GOT3 (cell line): ENCODE measurements at places on chromosomes 6 and 20.

- DNase-seq, result no peak
Measured at GRCh38 chr6:125533710-125534397, 215.6 kb upstream of the HEY2 start.

DNA sequence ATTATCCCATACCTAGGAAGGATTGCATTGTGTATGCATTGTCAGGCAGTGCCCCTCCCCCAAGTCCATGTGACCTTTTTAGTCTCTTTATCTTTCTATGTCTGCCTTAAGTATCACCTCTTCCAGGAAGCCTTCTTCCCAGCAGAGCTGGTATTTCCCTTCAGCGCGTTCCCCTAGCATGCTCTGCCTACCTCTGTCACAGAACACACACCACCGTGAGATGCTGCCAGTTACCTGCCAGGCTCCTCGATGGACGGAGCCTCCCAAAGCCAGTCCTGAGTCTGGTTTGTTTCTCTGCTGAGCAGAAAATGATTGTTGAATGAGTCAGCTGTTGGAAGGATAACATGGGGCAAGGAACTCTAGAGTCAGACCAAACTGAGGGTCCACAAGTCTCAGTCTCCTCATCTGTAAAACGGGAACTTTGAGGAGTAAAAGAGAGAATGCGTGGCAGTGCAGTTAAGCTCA, 11.3 kb upstream of the ZNF335 start:
- no peak for DNase-seq

GRCh38 chr20:6685626-6686025, 81.9 kb upstream of the BMP2 start:
- no peak for DNase-seq

DNA sequence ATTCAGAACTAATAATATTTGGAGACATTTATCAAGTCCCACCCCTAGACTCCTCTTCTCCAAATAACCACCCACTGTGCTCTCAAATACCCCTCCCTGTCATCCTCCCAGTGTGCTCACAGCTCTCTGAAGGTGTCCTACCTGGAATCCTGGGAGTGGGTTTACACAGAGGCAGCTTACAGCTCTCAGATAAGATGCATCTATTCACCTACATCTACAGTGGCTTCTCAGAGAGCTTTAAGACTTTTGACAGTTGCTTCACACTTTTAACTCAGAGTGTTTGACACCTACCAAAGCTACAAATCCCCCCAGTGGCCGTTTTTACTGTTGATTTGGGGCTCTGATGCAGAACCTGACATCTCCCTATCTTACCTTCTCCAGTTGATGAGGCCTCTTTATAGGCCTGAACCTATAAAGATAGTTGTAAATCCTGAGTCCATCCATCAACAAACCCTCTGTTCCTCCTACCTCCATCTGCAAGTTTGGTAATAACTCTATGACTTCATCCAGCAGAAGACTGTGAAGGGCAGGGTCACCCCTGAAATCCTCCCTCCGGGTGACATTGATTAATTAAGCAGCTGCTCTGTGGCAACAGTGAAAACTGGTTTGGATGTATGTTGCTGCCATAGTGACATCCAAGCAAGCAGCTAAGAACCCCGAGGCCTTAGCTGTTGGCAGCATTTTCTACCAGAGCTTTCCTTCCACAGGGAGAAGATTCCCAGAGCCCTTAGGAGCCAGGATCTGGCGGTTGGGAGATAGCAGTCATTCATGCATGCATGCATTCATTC, 226.1 kb upstream of the RREB1 start:
- no peak for DNase-seq

DNA sequence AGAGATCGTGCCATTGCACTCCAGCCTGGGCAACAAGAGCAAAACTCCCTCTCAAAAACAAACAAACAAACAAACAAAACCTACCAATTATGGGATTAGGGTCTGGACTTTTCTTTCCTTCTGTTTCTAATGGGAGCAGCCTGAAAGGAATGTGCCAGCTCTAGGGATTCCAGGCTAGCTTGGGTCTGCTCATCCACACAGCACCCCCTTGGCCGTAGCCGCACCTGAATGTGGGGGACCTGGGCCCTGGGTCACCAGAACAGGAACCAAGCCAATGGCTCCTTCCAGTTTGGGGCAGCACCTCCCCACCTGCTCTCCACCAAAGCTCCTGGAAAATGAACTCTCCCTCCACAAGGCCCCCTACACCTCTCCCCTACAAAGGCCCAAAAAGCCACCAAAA, 6.7 kb downstream of the CTSZ start:
- DNase-seq, result no peak

DNA sequence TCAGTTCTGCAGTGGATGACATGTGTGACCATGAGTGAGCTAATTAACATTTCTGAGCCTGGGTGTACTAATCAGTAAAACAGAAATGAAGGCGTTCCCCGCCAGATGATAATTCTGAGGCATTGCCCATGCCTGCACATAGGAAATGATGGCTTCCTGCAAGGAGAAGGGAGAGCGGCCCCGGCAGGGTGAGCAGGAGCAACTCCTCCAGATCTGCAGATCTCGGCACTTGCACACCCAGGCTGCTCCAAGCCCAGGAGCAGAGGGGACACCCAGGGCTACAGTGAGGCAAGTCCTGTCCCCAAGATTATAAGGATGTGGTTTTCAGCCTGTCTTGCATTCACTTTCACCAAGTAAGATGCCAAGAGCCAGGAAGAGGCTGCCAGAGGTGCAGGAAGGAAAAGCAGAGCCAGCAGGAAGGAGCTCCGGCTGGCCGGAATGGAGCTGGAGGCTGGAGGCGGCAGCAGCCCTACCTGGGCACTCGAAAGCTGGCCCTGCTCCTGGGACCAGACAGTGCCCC, 177.5 kb upstream of the CST7 start:
- no peak for DNase-seq

DNA sequence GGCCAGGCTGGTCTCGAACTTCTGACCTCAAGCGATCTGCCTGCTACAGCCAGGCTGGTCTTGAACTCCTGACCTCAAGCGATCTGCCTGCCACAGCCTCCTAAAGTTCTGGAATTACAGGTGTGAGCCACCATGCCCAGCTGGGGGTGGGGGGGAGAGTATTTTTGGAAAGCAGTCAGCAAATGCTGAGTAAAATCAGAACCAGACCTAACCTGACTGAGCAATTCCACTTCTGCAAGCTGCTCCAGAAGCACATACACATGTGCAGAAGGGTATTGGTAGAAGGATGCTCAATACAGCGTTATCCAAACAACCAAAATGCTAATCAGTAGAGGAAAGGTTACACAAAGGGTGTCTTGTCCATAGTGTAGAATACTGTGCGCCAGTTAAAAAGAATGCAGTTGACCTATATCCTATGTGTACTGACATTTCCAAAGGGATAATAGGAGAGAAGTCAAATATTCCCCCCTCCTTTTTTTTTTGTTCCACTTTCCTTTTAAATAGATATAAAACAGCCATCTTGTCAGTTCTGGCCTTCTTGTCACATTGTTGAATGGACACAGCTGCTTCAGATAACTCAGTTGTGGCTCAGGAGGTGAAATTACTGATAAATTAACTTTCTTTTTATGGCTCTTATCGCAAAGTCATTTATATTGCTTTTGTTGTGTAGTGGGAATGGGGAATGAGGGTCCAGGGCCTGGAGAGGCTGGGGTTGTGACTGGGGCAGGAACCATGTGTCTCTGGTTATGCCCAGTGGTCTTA, 74.6 kb downstream of the DTD1 start:
- no peak for DNase-seq

- no peak for DNase-seq
Measured at GRCh38 chr6:153044295-153044694, 41.8 kb upstream of the MTRF1L start.

DNA sequence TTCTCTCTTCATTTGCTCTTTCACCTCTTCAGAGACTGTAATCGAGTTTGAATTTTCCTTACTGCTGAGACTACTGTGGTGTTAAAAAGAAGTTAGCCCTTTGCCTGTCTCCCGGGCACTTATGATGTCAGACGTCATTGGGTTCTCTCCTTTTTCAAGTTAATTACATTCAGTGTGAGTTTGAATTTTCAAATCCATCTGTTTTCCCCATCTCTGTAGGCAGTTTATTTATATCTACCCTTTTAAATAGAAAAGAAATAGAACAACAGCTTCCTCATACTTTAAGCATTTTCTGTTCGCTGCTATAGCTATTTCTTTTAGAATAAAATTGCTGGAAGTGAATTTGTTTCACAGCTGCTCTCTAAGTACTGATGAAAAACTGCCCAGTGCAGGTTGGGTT, 81.4 kb downstream of the MCHR2 start:
- DNase-seq, result no peak

GRCh38 chr6:17923401-17923863, 64.0 kb downstream of the KIF13A start:
- no peak for DNase-seq

DNA sequence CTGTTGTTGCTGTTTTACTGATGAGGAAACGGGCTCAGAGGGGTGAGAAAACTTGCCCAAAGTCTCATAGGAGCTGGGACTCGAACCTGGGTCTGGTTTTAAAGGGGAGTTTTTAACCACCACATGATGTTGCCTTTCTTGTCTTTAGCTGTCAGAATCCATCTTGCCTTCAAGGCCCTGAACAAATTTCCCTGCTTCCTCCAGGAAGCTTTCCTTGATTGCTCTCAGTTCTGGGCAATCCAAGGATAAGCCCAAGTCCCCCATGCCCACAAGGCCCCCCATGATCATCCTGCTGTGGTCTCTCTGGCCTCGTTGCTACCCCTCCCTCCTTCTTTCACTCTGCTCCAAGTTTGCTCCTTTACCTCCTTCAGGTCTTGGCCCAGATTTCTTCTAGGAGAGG, 73.5 kb downstream of the CD40 start:
- DNase-seq, result no peak

DNA sequence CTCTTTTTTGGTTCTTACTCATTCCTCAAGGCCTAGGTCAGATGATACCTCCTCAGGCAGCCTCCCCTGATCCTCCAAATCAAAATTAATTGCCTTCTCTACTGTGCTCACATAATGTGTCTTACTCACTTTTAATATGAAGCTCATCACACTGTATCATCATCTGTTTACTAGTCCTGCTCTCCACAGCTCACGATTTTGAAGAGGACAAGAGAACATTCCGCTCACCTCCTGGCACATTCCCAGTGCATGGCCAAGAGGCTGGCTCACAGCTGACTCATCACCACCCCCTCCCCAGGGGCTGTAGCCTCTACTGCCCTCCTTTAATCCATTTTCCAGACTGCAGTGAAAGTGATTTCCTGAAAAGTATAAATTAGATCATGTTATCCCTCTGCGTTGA, 133.1 kb downstream of the ALDH8A1 start:
- no peak for DNase-seq

DNA sequence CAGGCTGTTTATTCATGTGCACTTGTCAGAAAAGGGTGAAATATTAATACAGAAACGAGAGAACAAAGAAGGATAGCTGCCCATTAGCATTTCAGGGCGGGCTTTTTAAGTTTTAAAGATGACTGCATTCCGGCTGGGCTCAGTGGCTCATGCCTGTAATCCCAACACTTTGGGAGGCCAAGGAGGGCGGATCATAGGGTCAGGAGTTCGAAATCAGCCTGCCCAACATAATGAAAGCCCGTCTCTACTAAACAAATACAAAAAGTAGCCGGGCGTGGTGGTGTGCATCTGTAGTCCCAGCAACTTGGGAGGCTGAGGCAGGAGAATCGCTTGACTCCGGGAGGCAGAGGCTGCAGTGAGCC, 130.5 kb downstream of the HFE start:
- DNase-seq, result no peak

- no peak for DNase-seq
Measured at GRCh38 chr6:27924179-27924578, 12.0 kb upstream of the OR2B2 start.

- no peak for DNase-seq
Measured at GRCh38 chr20:42886801-42887200, 302.9 kb downstream of the PTPRT start.

DNA sequence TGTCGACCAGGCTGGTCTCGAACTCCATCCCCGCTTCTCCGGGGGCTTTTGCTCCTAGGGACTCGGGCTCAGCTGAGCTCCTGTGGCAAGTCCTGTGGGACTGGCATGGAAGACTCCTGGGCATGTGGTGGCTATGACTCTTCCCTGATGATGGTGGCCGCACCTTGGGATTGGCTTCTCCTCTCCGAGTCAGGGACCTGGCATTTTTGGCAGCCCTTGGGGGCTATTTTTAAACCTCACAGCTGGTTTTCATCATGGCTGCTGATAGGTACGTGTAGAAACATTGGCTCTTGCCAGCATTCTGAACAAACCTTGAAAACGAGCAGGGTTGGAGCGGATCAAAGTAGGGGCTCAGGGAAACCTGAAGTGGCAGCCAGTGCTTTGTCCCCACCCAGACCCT, 54.1 kb downstream of the RBM38 start:
- no peak for DNase-seq

- no peak for DNase-seq
Measured at GRCh38 chr6:89553431-89553830, 85.1 kb downstream of the LYRM2 start.

- DNase-seq, result no peak
Measured at GRCh38 chr20:17210983-17211382, 15.9 kb upstream of the PCSK2 start.

DNA sequence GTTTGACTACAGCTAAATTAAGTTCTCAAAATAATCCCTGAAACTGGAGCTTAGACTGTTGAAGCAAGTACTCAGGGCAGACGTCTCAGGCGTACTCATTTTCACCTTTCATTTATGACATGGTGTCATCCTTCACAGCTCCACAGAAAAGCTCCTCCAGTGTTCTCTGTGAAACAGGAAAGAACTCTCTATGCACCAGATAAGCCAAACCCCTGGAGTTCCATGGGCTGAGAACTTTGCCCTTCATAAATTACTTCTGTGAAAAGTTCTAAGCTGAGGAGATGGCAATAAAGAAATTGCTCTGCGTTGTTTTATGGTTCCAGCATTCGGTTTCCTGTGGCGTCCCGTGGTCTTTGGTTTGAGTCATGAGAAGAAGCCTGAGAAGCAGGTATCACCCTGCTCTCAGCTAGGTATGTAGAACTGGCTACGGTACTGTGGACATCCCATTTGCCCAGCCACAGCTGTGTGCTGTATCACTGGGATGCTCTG, 20.2 kb upstream of the RREB1 start:
- no peak for DNase-seq

- DNase-seq, result no peak
Measured at GRCh38 chr6:144179828-144180227, 29.5 kb downstream of the STX11 start.

DNA sequence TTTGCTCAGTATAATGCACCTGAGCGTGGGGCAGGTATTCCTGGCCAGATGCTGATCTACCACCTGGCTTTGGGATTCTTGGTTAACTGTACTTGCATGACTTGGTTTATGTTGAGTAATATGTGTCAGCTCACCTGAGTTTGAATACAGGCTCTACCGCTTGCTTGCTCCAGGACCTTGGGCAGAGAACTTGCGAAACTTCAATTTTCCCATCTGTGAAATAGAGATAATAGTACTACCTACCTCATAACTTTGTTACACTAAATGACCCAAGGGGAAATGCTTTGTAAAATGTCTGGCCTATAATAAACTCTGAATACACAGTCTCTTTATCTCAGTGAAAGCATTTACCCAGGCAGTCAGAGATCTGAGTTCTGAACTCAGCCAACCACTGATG, 51.8 kb downstream of the SCAND1 start:
- no peak for DNase-seq
